Forelimb muscle (tissue), 1 donor: ENCODE measurements at places on chromosomes 1 and 21. TPM values are rescaled to one million over a fixed set of nuclear protein-coding genes. Genes with fewer than 3 reads are reported as not detected.

DNA sequence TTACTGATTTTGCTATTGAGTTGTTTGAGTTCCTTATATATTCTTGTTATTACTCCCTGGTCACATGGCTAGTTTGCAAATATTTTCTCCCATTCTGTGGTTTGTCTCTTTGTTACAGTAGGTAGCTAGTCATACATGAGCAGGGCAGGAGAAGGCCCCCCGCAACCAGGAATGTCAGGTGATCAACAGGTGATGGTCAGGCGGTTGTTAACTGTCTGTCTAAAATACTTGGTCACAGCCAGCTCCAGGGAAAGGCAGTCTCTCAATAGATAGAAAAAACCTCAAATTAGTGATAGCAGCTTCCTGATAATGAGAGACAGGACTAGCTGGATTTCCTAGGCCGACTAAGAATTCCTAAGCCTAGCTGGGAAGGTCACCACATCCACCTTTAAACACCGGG, 217.9 kb downstream of the RHOU start:
- DNase-seq, result no peak

GRCh38 chr1:192476802-192477298, 98.7 kb upstream of the RGS1 start:
- no peak for DNase-seq

GRCh38 chr1:156559797-156560385, 12.5 kb downstream of the IQGAP3 start:
- DNase-seq, result no peak

DNA sequence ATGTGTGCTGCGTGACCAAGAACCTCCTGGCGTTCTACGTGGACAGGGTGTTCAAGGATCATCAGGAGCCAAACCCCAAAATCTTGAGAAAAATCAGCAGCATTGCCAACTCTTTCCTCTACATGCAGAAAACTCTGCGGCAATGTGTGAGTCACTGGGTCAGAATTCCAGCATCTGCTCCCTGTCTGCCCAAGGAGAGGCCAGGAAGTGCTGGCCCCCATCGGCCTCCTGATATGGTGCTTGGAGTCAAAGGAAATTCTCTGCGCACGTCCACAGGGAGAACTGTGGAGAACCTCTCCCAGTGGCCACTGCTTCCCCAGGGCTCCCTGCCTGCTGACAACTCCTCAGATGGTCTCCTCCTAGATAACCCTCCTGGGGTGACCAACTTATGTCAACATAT, 25.6 kb upstream of the IL20 start:
- no peak for DNase-seq

- DNase-seq, result no peak
Measured at GRCh38 chr1:48898894-48899293, 122.2 kb upstream of the BEND5 start.

- DNase-seq, result no peak
Measured at GRCh38 chr1:18854331-18855025, 5.0 kb downstream of the TAS1R2 start.

GRCh38 chr1:7672864-7673263, 98.2 kb upstream of the VAMP3 start:
- DNase-seq, result no peak

Gene DEPDC1
- 7.1 TPM for polyA plus RNA-seq

Gene HOOK1
- polyA plus RNA-seq, result 2.7 TPM

Gene KAZN
- 12.8 TPM for polyA plus RNA-seq

Gene LEMD1
- not detected for polyA plus RNA-seq
